ENCODE measurements at places on chromosomes 5 and 9. TPM values are rescaled to one million over a fixed set of nuclear protein-coding genes. Genes with fewer than 3 reads are reported as not detected.

DNA sequence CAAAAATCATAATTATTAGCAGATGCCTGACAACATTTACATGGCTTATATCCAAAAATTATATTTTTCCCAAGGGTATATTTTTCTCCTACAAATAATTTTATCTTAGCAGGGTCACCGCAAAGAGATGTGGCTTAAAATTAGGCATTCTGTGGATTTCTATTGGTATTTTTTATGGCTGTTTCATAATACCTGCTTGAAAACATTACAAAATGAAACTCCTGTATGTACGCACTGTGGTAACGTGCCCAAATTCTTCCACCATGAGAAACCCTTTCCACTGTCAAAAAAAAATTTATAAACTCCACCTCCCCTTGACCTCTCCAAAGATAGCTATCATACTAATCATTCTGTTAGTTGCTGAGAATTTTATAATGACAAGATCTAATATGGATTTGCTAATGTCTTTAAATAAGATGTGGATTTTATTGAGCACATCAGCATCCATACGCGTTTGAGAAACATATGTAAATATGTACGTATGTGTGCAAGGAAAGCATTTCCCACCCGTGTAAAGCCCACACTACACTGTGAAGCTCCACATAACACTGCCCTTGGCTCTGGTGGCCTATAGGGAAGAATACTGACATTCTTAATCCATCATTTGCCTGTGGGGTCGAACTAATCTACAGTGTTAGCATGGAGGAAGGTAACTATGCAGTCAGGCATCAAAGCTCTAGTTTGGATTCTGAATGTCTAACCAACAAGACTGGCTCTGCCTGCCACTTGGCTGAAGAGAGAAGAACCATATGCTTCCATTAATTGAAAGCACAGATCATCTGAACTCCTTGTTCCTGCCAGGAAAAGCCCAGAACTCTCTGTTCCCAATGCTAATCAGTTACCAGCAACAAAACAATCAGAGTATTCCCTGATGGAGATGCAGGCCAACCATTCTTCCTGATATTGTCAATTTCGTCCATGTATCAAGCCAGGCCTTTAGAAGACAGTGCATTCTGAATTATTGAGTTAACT is 244.7 kb downstream of the SPOCK1 start:
- no peaks in the 10 kb centered on the region for H3K27me3 ChIP-seq
- DNase-seq: peak; percentile 45
- no peak overlapping the region for H3K4me3 ChIP-seq
- no peaks in the 10 kb centered on the region for H3K4me1 ChIP-seq

Gene SCGB3A2
- total RNA-seq: not detected

- no peak overlapping the region for H3K27ac ChIP-seq
- DNase-seq: no peak
- no peaks in the 10 kb centered on the region for H3K4me1 ChIP-seq
- no peak overlapping the region for H3K4me3 ChIP-seq
Observed at GRCh38 chr9:127380479-127380878, 16.5 kb upstream of the SLC2A8 start.

Gene GADD45G
- total RNA-seq: 14.0 TPM

Gene DAB2
- 52.4 TPM for total RNA-seq

GRCh38 chr9:115442054-115442453 is 324.1 kb upstream of the TNC start:
- no peaks in the 10 kb centered on the region for H3K4me1 ChIP-seq
- no peak for DNase-seq
- H3K36me3 ChIP-seq: no peaks in the 10 kb centered on the region
- peak overlapping the region; percentile 87 for H3K27ac ChIP-seq
- no peaks in the 10 kb centered on the region for H3K27me3 ChIP-seq

DNA sequence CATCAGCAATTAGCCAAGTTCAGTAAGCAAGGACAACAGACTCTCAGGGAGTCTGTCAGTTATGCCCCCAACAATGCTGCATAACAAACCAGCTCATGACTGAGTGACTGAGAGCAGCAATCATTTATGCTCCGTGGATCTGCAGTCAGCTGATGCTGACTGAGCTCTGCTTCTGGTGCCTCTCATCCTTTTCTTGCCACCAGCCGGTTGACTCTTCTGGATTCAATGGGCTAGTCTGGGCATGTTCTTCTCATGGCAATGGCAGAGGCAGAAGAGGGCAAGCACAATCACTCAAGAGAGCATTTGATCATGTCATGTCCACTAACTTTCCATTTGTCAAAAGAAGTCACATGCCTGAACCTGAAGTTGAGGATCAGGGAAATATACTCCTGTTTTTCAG is 157.0 kb upstream of the NTRK2 start:
- no peak overlapping the region for H3K4me3 ChIP-seq
- no peak for DNase-seq
- H3K27me3 ChIP-seq: no peaks in the 10 kb centered on the region
- no peaks in the 10 kb centered on the region for H3K36me3 ChIP-seq
- no peak overlapping the region for H3K27ac ChIP-seq

Gene NR2F1-AS1
- 11.5 TPM for total RNA-seq

- H3K27ac ChIP-seq: no peak overlapping the region
- DNase-seq: no peak
- no peaks in the 10 kb centered on the region for H3K36me3 ChIP-seq
- no peaks in the 10 kb centered on the region for H3K4me1 ChIP-seq
- H3K27me3 ChIP-seq: no peaks in the 10 kb centered on the region
Observed at GRCh38 chr5:87260604-87261192, 7.0 kb upstream of the RASA1 start.

Gene ADAMTS12
- 37.5 TPM for total RNA-seq

DNA sequence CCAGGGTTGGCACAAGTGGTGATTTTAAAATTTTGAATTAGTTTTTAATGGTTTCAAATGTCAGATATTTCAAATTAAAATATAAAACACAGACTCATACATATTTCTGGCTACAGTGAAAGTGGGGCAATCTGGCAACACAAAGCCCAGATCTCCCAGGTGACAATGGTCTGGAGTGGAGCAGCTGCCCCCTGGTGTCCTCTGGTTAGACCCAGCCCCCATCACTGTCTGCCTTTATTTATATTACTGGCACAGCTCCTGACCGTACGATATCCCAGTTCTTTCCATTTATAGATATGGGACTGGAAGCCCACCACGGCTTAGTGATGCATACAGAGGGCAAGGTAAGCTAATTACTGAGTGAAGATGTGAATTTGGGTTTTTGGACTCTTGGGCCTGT is 37.3 kb downstream of the MACIR start:
- H3K4me1 ChIP-seq: no peaks in the 10 kb centered on the region
- no peak for DNase-seq
- H3K4me3 ChIP-seq: no peak overlapping the region
- H3K27ac ChIP-seq: no peak overlapping the region
- H3K36me3 ChIP-seq: no peaks in the 10 kb centered on the region

- no peak overlapping the region for H3K27ac ChIP-seq
- no peak for DNase-seq
- H3K4me3 ChIP-seq: no peak overlapping the region
- H3K4me1 ChIP-seq: peaks cover 7% of the 10 kb centered on the region
- H3K36me3 ChIP-seq: no peaks in the 10 kb centered on the region
Observed at GRCh38 chr5:39214912-39215709, 4.3 kb downstream of the FYB1 start.

Gene DND1
- total RNA-seq: 2.6 TPM

DNA sequence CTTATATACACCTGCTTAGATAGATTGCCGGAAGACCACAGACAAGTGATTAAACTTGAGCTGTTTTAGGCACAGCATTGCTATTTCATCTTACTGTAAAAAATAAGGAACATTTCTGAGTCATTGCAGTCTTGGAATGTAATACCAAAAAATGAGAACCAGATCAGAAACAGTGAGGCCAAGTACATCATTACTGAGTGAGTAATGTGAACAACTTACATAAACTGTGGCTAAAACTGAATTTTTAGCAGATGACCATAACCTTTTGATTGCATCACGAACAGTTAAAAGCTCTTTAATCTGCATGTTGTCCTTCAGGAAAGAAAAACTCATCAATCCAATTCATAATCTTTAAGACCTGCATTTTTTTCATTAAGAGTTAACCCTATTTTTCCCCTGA is 157.1 kb upstream of the FGF10 start:
- no peaks in the 10 kb centered on the region for H3K27me3 ChIP-seq
- H3K27ac ChIP-seq: no peak overlapping the region
- no peak for DNase-seq
- no peaks in the 10 kb centered on the region for H3K4me1 ChIP-seq
- H3K36me3 ChIP-seq: no peaks in the 10 kb centered on the region

Gene SLC6A19
- total RNA-seq: not detected

Gene ELOVL7
- total RNA-seq: 4.4 TPM

Gene MLANA
- not detected for total RNA-seq

DNA sequence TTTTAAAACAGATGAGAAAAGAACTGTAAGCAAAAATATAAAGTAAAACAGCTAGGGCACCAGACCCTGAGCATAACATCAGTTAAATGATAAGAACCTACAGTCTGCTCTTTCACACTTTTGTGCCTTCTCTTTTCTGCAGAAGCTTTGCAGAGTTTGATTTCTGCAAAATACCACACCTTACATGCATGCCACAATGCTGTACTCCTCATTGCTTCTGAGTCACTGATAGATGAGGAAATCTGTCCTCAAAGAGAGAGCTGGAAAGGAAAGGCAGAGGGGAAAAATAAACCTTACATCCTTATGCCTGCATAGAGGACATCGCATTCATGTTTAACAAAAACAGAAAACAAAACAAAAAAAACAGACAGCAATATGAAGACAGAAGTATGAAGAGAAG is 142.9 kb downstream of the ATPSCKMT start:
- H3K27ac ChIP-seq: no peak overlapping the region
- DNase-seq: no peak
- H3K4me3 ChIP-seq: no peak overlapping the region
- H3K4me1 ChIP-seq: no peaks in the 10 kb centered on the region

Gene CDH18
- total RNA-seq: not detected

DNA sequence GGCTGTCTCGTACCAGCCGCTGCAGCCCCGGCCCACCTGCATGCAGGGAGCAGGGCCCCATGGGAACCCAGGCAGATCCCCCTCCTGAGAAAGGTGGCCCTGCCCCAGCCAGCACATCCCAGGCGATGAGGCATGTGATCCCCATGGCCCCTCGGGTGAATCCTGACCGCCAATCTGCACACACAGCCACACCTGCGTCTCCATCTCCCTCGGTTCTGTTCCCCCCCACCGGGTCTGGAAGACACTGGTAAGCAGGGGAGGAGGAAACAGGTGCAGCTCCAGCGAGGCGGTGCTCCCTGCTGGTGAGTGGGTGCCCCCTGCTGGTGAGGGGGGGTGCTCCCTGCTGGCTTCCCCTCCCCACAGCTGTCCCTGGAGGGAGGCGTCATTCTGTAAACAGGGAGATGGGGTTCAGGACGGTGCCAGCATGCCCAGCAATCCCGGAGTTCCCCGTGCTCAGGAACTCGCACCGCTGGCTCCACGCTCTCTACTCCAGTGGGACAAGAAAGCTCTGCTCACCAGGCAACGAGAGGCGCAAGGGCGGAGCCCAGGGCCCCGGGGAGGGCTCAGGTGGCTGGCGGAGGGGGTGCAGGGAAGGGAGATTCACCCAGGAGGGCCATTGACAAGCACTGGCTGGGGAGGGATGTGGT is 28.4 kb upstream of the SLC12A7 start:
- H3K36me3 ChIP-seq: no peaks in the 10 kb centered on the region
- H3K27me3 ChIP-seq: no peaks in the 10 kb centered on the region
- H3K27ac ChIP-seq: no peak overlapping the region
- no peaks in the 10 kb centered on the region for H3K4me1 ChIP-seq
- H3K4me3 ChIP-seq: no peak overlapping the region

- H3K36me3 ChIP-seq: no peaks in the 10 kb centered on the region
- no peak overlapping the region for H3K27ac ChIP-seq
- H3K4me1 ChIP-seq: no peaks in the 10 kb centered on the region
- H3K4me3 ChIP-seq: no peak overlapping the region
Observed at GRCh38 chr5:58185397-58185796, 274.5 kb downstream of the PLK2 start.

DNA sequence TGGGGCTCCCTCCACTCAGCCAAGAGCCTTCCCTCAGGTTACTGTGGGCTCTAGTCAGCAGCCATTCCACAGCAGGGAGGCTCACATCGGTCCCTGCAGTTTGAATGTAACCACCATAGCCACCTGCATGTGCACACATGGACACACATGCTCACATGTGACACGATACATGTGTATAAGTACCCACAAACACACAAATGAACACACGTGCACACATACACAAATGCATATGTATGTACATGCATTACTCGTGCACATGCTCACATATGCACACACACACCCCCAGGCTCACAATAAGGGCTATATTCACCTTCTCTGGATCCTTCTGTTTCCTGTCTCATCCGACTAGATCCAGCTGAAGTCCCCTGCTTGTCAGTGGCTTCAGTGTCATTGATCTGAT is 36.2 kb downstream of the UBE2QL1 start:
- H3K4me3 ChIP-seq: no peak overlapping the region
- H3K36me3 ChIP-seq: no peaks in the 10 kb centered on the region
- DNase-seq: no peak
- no peaks in the 10 kb centered on the region for H3K4me1 ChIP-seq
- H3K27ac ChIP-seq: no peak overlapping the region

DNA sequence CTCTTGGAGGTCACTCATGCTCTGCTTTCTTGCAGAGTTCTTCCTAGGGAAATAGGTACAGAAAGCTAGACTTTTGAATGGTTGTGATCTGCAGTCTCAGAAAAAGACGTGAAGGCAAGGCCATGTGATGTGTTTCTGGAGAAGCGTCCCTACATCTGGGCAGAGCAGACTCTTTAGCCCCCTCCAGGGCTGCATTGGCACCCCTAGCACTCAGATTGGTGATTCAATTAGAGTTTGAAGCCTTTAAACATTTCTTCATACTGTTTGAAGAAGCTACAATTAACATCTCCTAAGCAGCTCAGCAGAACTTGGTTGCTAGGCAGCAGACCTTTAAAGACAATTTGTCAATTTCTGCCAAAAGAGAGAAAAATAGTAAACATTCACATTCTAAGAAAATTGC is 21.6 kb downstream of the JADE2 start:
- H3K4me3 ChIP-seq: no peak overlapping the region
- H3K27me3 ChIP-seq: no peaks in the 10 kb centered on the region
- H3K27ac ChIP-seq: no peak overlapping the region
- H3K36me3 ChIP-seq: no peaks in the 10 kb centered on the region
- H3K4me1 ChIP-seq: peaks cover 7% of the 10 kb centered on the region

- H3K4me1 ChIP-seq: no peaks in the 10 kb centered on the region
- DNase-seq: no peak
- no peaks in the 10 kb centered on the region for H3K27me3 ChIP-seq
- H3K4me3 ChIP-seq: no peak overlapping the region
- H3K36me3 ChIP-seq: no peaks in the 10 kb centered on the region
Observed at GRCh38 chr9:15469862-15470261, 40.9 kb downstream of the PSIP1 start.

Gene CNTNAP3
- total RNA-seq: 11.5 TPM

DNA sequence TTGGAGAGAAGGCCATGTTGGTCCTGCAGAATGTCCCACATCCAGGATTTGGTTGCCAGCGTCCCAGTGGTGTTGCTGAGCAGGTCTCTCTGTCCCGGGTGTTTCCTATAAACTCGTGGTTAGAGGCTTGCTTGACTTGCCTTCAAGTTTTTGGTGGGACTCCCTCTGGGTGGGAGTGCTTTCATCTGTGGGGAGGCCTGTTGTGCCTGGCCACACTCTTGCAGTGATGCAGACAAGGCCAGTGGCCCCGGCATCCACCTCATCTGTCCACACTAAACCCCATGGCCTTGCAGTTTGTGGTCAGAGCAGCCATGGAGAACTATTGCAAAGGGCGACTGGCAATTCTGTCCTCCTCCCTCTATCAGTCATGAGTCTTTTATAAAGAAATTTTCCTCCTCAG is 71.8 kb downstream of the PHF2 start:
- no peaks in the 10 kb centered on the region for H3K27me3 ChIP-seq
- no peak for DNase-seq
- no peak overlapping the region for H3K4me3 ChIP-seq
- H3K36me3 ChIP-seq: no peaks in the 10 kb centered on the region
- no peak overlapping the region for H3K27ac ChIP-seq
- no peaks in the 10 kb centered on the region for H3K4me1 ChIP-seq

Gene PTPN3
- total RNA-seq: 1.5 TPM

GRCh38 chr9:647522-647921 is 194.0 kb upstream of the DMRT1 start:
- no peak overlapping the region for H3K4me3 ChIP-seq
- H3K36me3 ChIP-seq: no peaks in the 10 kb centered on the region
- no peaks in the 10 kb centered on the region for H3K27me3 ChIP-seq
